ENCODE measurements at places on chromosomes 13 and 19.
A peak's percentile ranks its signal among the peaks of the same experiment; 100 is the strongest.

GRCh38 chr19:51407511-51408131 lies 9.8 kb downstream of the SIGLEC10 start:
- no peak for DNase-seq

DNA sequence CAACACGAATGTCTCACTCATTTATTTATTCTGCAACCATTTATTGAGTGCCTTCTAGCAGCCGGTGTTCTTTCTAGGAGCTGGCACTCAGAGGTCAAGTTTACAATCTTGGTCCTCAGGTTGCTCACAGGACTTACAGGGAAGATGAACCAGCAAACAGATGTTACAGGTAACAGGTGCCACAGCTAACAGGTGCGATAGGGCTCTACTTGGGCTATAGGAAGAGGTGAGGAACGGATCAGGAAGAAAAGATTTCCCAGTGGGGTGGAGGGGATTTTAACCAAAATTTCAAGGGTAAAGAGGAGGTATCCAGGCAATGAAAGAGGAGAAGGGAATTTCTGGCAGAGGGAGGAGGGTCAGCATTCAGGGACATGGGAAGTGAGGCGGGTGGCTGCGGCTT lies 87.3 kb upstream of the FARP1 start:
- no peak for DNase-seq

GRCh38 chr13:43300865-43301264 lies 277.5 kb downstream of the DNAJC15 start:
- DNase-seq: no peak

- DNase-seq: no peak
Observed at GRCh38 chr19:2887391-2887914, 13.3 kb upstream of the ZNF57 start.

- no peak for DNase-seq
Observed at GRCh38 chr13:95474992-95475391, 77.5 kb upstream of the CLDN10 start.

- peak; percentile 4 for DNase-seq
Observed at GRCh38 chr13:21218351-21219035, 42.0 kb downstream of the MRPL57 start.

- DNase-seq: no peak
Observed at GRCh38 chr13:20637811-20638210, 65.7 kb upstream of the IL17D start.

- DNase-seq: no peak
Observed at GRCh38 chr13:101474419-101474957, 22.0 kb downstream of the ITGBL1 start.

GRCh38 chr13:102233566-102234208 lies 168.2 kb downstream of the FGF14 start:
- DNase-seq: no peak

- no peak for DNase-seq
Observed at GRCh38 chr13:21883713-21884112, 212.8 kb downstream of the FGF9 start.

GRCh38 chr13:113115363-113116205 lies 7.0 kb upstream of the F10 start:
- DNase-seq: no peak

GRCh38 chr19:19068659-19069654 lies 5.2 kb downstream of the SLC25A42 start:
- DNase-seq: no peak

DNA sequence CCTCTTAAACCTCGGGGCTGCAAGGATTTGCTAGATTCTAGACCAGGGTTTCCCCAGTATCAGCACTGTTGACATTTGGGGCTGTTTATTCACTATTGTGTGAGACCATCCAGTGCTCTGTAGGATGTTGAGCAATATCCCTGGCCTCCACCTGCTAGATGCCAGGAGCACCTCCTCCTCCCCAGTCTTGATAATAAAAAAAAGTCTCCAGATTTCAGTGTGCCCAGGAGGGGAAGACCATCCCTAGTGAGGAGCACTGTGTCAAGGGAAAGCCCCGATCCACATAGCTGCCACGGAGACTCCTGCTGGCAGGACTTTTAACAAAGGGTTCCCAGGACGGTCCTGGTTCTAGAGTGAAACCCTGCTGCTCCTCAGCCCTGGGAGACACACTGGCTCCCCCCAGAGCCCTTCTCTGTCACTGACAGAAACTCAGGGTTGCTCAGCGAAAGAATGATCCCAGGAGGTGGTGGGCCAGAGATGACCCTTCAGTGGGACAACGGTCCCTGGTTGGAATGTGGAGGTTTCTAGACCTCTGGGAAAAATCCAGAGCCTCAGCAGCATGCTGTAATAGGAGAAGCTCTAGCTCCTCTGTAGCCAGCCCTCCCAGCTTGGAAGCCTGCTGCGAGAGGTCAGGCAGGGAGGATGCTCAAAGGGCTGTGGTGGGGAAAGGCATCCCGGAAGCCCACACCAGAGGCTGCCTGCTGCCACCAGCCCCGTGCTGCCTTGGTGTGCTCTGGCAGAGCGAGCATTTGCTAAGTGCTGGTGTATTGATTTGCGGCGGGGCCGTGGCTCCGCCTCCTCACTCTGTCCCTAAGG lies 20.3 kb downstream of the LYL1 start:
- no peak for DNase-seq

DNA sequence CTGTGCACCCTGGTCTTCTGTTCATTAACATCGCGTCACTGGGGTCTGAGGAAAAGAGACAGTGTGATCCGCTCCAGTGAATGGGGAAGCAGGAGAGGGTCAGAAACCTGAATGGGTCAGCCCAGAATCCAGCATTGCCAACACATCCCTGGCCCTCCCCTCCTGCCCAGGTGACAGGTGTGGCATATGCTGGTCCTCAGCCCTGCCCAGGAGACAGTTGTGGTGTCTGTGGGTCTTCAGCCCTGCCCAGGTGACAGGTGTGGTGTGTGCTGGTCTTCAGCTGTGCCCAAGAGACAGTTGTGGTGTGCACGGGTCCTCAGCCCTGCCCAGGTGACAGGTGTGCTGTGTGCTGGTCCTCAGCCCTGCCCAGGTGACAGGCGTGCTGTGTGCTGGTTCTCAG lies 8.0 kb downstream of the TFDP1 start:
- no peak for DNase-seq

- DNase-seq: no peak
Observed at GRCh38 chr13:112012016-112012704, 54.8 kb upstream of the SOX1 start.

- DNase-seq: peak; percentile 20
Observed at GRCh38 chr19:3338541-3339181, 27.7 kb upstream of the NFIC start.

- no peak for DNase-seq
Observed at GRCh38 chr19:40627486-40628279, 26.5 kb downstream of the LTBP4 start.

DNA sequence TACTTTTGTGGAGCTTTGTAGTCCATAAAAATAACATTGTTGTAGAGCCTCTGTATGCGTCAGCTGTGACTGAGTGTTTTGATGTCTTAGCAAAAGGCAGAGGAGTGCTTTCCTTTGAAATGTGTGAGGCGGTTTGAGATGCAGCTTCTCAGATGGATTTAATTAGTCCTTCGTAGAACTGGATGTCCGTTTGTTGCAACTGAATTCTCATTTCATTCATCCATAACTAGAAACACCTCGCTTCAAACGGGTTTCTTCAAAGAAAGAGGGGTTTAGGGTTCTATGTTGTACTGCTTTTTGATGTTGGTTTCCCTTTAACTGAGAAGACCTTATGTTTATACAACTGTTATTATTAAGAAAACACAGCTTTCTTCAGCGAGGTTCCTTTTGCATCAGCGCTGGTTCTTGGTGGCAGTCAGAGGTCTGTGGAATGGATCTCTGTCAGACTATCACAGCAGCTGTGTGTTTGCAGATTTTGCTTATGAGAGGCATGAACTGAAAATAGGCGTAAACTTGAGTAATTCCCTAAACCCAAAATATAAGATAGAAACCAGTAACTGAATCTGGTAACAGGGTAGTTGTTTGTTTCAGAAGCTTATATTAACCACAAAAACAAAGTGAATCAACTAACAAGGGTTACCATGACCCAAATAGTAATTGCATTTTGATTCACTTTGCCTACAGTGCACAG lies 194.4 kb downstream of the GGACT start:
- no peak for DNase-seq

DNA sequence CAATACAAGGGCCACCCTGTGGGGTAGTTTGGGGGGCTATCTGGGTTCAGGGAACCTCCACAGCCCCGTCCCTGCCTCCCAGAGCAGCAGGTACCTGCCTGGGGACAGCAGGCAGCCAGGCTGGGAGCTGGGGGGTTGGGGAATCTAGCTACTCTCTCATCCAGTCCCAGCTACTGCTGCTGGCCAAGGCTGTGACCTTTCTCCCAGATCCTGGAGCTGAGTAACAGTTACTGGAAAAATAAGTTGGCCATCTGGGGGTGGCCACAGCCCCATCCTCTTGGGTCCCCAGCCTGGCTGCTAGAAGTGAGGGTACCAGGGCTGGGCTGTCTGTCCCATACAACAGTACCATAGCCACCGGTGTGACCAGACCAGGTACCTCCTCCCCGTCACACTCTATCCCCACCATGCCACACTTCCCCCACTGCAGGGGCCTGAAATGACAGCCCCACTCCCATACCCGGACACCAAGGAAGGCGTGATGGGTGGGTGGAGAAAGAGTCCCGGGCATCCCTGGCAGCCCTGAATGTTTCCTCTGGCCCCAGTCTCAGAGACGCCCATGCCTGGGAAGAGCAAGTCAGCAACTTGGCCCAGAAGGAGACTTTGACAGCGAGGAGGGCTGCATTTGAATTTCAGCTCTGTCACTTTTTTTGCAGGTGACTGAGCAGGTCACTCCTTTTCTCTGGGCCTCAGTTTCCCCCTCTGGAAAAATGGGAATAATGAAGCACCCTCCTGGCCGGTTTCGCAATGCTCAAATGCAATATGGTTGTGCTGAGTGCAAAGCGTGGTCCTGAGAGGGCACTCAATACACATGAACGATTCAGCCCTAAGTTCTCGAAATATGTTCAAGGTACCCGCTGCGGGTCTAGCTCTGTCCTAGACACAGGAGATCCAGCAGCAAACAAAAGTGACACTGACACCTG lies 30.7 kb upstream of the NFIC start:
- no peak for DNase-seq

GRCh38 chr13:29935309-29935981 lies 85.0 kb upstream of the UBL3 start:
- DNase-seq: peak; percentile 79

GRCh38 chr19:28500296-28500695 lies 712.7 kb downstream of the UQCRFS1 start:
- DNase-seq: no peak

- DNase-seq: no peak
Observed at GRCh38 chr19:22421797-22422196, 349 bp downstream of the ZNF98 start.

DNA sequence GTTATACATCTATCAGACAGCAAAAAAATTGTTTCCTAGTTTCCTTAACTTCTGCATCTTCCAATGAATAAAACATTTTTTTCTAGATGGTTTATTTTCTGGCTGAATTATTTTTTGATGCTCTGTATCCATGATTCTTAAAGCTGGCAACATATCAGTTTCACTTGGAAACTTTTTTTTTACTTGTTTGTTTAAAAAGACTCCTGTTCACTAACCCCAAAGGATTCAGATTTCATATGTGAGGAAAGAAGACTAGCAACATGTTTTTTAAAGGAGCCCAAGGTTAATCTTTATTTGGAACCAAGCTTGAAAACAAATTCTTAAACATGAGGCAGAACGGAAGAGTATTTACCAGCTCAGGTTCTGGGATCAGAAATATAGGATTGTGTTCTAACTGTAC lies 632.3 kb downstream of the SLITRK6 start:
- no peak for DNase-seq

DNA sequence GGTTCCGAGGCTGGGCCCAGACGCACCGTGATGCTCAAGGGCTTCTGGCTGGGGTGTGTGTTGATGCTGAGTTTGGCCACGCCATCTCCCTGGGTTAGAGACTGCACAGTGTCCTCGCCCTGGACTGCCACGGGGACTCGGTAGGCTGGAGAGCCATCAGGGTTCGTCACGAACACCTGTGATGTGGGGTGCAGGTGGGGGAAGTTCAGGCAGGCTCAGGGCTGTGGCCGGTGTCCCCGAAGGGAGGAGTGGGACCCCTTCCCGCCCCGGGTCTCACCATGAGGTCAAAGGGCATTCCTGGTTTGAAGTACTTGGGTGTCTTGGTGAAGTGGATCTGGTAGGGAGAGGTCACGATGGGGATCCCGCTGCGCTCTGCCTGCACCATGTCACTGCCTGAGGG lies 8.2 kb downstream of the C3 start:
- DNase-seq: no peak

DNA sequence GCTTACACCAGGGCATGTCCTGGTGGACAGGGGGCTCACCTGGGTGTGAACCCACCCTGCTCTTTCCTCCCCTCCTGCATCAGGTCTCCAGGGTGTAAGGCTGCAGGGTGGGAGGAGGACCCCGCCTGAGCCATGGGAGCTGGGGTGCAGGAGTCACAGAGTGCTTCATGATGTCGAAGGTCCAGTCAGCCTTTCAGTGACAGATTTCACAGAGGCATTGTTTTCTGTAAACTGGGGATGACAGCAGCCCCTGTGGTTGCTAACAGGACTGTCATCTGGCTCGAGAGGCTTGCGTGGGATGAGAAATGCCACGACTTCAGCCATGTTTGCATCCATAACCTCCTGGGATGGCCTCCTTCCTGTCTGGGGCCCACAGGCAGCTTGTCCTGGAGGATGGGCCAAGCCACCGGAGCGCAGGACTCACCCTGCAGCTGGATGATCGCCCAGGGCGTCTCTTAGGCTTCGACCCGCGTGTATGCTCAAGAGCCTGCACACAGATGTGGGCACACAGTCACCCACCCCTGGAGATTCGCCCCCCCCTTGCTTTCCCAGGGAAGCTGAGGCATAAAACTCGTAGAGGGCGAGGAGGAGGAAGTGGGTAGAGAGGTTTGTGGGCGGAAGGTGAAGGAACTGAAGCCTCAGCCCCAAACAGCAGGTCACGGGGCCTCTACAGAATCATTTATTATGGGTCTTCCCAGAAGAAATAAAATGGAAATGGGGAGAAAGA lies 4.9 kb downstream of the NANOS3 start:
- DNase-seq: no peak

- no peak for DNase-seq
Observed at GRCh38 chr13:50220938-50221337, 205.7 kb downstream of the KCNRG start.

DNA sequence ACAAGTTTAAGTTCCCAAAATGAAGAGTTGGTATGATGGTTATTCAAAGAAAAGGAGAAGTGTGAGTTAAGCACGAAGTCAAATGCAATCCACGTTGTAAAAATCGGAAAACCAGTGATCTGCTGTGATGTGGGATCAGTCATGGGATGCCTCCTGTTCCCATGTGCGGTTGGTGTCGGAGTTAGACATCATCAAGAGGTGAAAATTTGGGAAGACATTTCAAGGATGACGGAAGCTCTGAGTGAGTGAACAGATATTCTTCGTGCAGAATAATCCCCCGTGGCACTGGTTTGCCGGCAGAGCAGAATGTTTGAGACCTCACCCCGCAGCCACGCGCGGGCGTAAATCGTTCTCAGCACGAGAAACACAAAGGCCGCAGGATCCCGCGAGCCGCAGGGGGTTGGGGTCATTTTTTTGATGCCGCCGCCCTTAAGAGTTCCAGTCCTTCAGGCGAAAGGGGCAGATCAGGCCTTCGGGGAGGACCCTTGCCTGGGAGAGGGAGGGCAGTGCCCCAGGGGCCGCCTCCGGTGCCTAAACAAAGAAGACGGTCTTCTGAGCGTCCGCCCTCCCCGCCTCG lies 13.7 kb upstream of the SOX1 start:
- DNase-seq: no peak
